ENCODE measurements at places on chromosomes 5 and 9.

GRCh38 chr9:110123341-110124095, 84.4 kb downstream of the C9orf152 start:
- DNase-seq = no peak

DNA sequence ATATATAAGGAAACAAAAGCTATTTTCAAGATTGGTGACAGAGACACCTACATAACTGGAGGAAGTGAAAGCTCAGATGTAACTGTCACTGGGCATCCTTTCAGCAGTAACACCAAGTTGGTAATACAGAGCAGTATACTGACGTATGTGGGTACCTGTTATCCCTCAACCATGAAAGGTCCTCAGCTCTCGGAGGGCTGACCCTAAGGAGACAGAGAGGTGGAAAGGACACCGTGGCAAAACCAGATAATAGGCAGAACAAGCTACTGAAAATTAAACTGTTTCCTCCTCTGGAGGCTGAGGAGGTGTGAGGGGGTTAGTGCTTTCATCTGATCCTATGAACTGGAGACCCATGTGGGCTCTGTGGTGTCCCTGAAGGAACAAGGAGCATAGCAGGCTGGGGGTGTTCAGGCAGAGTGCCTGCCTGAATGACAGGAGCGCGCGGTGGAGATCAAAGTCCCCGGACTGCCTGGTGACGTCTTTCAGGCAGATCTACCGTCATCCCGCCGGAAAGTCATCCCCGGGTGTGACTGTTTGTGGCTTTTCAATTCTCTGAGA, 130.2 kb upstream of the FSTL4 start:
- peak; percentile 72 for DNase-seq

DNA sequence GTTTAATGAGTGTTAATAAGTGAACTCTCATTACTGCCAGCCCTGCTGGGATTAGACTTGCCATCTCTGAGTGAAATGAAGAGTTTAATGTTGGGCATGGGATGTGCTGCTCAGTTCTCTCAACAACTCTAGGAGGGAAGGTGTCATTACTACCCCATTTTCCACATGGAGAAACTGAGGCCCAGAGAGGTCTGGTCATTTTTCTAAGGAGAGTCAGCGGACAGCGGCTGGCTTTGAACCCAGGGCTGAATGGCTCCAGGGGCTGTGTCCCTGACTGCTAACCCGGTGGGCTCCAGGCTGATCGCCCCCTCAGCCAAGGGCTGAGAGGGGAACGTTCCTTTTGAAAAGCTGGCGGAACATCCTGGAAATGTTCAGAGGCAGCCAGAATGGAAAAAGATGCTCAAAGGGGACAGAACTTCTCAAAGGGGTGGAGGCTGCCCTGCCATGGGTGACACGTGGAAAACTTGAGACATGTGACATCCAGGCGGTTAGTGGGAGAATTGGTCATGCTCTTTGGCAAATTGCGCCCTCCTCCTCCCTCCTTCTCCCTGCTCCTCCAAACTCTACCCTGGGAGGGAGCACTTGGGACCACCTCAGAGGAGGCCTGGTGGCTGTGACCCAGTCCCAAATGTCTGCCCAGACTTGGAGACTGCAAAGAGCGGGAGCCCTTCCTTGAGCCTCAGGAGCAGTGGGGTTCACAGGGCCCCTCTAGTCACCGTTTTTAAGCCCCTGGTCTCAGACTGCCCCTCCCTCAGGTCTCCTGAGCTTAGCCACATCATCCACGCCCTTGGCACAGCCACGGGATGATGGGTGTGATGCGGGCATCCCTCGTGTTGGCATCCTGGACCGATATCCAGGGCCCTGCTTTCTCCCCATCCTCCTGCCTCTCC, 28.7 kb downstream of the DNM1 start:
- no peak for DNase-seq

GRCh38 chr9:92324889-92325268, 271 bp downstream of the NOL8 start:
- DNase-seq = no peak

DNA sequence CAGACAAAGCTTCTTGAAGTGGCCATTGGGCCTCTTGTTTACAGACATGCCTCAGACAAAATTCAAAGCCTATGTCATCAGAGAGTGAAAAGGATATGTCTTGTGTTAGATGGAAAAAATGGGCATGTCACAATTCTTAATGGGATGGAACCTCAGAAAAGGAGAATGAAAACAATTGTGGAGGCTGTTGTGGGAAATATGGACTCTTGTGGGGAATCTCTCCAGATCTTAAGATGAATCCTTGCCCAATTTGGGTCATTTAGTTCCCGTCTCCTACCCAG, 19.5 kb downstream of the SLC22A5 start:
- DNase-seq = no peak

DNA sequence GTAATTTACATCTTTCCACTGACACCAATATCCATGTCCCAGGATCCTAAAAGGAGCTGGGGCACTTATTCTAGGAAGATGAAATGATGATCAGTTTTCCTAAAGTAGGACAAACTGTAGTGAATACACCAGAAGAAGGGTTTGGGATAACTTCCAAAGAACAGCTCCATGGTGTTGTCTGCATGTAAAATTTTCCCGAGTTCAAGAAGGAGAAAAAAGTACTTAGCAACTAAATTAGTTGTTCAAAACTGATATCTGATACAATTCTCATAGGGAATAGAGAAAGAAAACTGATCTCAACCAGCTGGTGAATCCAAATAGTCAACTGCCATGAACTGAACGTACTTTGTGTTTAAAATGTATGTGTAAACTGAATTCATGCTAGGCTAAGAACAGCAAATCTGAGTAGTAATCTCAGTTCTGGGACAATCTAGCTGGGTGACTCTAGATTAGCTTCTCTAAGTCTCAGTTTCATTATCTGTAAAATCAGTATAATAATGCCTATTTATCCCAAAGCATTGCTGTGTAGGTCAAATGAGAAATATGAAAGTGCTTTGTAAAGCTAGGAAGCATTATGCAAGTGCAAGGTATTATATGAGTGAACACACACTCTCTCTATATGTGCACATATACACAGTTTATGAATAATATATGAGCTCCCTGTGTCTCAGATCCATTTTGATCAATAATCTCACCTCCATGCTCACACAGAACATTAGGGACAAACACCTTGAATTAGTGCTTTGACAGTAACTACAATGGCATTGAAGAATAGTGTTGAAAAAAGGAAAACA, 357.7 kb downstream of the SLIT3 start:
- no peak for DNase-seq

DNA sequence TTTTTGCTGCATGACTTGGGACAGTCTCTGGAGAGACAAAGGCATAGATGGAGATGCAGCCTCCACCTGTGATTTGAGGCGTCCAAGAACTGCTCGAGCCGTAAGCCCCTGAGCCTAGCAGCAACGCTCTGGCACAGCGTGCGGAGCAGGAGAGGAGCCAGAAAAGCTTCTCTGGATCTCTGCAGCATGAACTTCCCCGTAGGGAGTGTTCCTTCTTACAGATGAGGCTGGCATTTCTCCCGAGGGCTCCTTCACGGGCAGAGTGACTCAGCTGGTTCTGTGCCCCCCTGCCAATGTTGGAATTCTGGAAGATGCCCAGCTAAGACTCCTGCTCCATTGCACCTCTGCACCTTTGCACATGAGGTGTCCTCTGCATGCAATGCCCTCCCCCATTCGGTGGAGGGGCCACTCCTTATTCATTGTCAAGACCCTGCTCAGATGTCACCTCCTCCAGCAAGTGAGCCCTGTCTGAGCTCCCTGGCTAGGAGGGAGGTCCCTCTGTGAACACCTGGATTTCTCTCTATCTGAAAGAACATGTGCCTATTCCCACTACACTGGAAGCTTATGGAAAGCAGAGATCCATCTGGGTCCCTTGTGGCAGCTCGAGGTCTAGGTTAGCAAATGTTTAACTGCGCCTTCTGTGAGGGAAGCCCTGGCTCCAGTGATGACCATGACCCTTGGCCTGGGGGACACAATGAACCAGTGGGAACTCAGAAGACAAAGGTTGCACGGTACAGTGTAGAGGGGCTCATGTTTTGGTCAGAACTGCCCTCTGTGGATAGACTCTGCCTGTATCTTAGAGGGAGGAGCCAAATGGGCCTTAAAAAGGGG, 39.6 kb downstream of the SH3PXD2B start:
- DNase-seq = no peak

GRCh38 chr9:108389056-108389455, 466.7 kb downstream of the ACTL7B start:
- no peak for DNase-seq

DNA sequence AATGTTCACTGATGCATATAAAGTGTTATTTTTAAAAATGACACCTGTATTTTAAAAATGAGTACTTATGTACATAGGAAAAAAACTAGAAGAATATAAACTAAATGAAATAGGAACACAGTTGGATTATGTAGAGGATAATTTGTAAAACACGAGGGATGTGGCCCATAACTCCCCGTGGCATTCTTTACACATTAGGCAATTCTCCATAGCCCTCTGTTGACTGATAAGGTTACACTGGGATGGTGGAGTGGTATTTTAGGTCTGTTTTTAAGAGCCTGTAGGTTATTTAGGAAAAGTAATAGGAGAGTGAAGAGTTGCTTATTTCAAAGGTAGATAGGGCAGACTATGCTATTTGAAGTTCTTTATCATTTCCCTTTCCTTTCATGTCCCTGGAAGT, 1.8 kb downstream of the CAVIN4 start:
- DNase-seq = no peak
